Thyroid gland (tissue), 4 donors: ENCODE measurements at places on chromosomes 4 and X. TPM values are rescaled to one million over a fixed set of nuclear protein-coding genes. Genes with fewer than 3 reads are reported as not detected.

DNA sequence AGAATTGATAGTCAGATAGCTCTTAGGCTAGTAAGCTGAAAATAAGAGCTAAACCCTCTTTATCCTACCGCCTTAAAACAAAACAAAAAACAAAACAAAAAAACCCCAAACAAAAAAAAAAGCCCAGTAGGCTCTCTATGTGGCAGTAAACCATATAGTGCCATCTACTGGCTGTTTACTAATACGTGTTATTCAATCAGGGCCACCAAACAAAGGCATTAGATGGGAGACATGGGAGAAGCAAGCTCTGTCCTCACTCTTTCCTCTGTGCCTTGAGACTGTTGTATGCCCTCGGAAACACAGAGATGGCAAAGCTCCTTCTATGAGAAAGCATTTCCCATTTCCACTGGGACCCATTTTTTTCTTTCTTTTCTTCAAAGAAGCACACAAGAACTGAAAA, 148.8 kb upstream of the MID1 start:
- H3K36me3 ChIP-seq: no peaks in the 10 kb centered on the region
- DNase-seq: no peak
- no peak overlapping the region for H3K27ac ChIP-seq
- H3K27me3 ChIP-seq: no peaks in the 10 kb centered on the region
- H3K4me1 ChIP-seq: no peaks in the 10 kb centered on the region

DNA sequence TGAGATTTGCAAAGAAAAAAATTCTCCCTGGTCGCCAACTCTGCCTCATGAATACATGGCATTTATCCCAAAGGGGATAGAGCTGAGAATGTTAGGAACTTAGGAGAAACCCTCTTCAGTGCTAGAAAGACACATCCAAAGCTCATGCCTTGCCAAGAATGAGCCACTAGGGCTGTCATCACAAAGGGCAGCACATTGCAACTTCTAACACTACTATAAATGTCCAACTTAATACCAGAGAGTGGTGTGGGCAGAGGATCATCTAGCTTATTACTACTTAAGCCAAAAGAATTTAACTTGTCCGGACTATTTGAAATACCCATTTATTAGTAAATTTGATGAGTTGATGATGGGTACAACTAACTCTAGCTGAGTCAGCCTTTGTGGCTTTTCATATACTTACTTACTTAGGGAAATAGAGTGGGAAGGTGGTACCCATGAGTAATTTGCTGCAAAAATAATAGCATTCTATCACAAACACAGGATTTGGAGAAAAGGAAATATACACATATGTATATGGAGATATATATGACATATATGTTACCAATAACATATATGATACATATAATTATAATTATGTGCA, 66.3 kb upstream of the GAB1 start:
- no peak for DNase-seq
- H3K36me3 ChIP-seq: no peaks in the 10 kb centered on the region
- H3K4me3 ChIP-seq: no peak overlapping the region
- no peak overlapping the region for H3K27ac ChIP-seq
- no peaks in the 10 kb centered on the region for H3K27me3 ChIP-seq

DNA sequence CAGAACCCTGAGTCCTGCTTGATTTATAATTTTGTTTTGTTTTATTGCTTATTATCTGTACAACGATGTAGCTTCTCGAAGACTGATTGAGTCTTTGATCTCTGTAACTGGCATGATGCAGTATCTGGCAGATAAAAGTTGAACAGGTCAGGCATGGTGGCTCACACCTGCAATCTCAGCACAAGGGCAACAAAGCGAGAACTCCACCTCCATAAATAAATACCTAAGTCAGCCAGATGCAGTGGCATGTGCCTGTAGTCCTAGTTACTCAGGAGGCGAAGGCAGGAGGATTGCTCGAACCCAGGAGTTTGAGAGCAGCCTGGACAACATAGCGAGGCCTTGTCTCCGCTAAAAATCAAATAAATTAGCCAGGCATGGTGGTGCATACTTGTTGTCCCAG, 15.7 kb upstream of the WDR19 start:
- H3K36me3 ChIP-seq: no peaks in the 10 kb centered on the region
- no peaks in the 10 kb centered on the region for H3K4me1 ChIP-seq
- no peak overlapping the region for H3K4me3 ChIP-seq
- H3K27me3 ChIP-seq: no peaks in the 10 kb centered on the region
- H3K27ac ChIP-seq: no peak overlapping the region

GRCh38 chrX:115561605-115562479, 868 bp downstream of the PLS3 start:
- peak overlapping the region; percentile 92 for H3K27ac ChIP-seq
- peak overlapping the region; percentile 39 for H3K4me3 ChIP-seq
- DNase-seq: peak; percentile 73
- H3K36me3 ChIP-seq: no peaks in the 10 kb centered on the region
- H3K27me3 ChIP-seq: no peaks in the 10 kb centered on the region

DNA sequence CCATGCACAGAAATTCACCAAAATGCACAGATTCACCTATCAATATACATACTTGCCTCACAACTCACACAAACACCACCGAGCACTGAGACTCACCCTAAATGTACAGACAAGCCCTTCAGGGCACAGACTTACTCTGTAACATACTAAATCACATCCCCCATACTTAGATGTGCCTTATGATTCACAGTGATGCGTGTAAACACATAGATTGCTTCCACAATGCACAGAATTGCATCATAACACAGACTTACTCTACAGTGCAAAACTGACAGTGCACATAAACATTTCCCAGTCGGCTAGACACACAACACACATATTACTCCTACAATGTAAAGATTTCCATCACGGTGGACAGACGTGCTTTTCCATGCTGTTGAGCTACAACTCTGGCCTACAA, 6.2 kb downstream of the LINC00632 start:
- no peaks in the 10 kb centered on the region for H3K27me3 ChIP-seq

GRCh38 chr4:2831611-2832308, 11.9 kb upstream of the ADD1 start:
- peak; percentile 3 for DNase-seq
- H3K27ac ChIP-seq: no peak overlapping the region
- H3K36me3 ChIP-seq: peaks cover 11% of the 10 kb centered on the region
- no peak overlapping the region for H3K4me3 ChIP-seq
- no peaks in the 10 kb centered on the region for H3K27me3 ChIP-seq
- no peaks in the 10 kb centered on the region for H3K4me1 ChIP-seq

GRCh38 chr4:153603258-153603657, 80.8 kb upstream of the TLR2 start:
- H3K4me1 ChIP-seq: no peaks in the 10 kb centered on the region
- H3K4me3 ChIP-seq: no peak overlapping the region
- H3K36me3 ChIP-seq: peaks cover 26% of the 10 kb centered on the region
- H3K27ac ChIP-seq: no peak overlapping the region
- DNase-seq: no peak
- H3K27me3 ChIP-seq: no peaks in the 10 kb centered on the region

DNA sequence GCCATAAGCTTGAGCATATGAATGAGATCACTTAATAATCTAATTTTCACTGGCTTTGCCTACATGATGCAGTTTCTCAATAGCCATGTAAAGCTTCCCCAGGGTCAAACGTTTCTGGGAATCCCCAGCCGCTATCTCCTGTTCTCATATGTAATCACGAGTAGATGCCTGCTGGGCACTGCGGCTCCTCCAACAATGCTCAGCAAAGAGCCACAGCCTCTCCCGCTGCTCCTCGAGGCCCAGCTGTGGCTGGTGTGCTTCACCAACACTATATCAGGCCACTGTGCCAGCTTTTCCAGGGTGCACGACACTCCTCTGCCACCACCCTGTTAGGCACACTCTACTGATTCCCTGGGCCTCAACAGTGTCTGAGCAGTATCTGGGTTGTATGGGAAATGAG, 78.3 kb upstream of the RASGEF1B start:
- H3K36me3 ChIP-seq: no peaks in the 10 kb centered on the region
- H3K27me3 ChIP-seq: no peaks in the 10 kb centered on the region
- H3K4me1 ChIP-seq: peaks cover 7% of the 10 kb centered on the region
- no peak for DNase-seq
- H3K4me3 ChIP-seq: no peak overlapping the region

DNA sequence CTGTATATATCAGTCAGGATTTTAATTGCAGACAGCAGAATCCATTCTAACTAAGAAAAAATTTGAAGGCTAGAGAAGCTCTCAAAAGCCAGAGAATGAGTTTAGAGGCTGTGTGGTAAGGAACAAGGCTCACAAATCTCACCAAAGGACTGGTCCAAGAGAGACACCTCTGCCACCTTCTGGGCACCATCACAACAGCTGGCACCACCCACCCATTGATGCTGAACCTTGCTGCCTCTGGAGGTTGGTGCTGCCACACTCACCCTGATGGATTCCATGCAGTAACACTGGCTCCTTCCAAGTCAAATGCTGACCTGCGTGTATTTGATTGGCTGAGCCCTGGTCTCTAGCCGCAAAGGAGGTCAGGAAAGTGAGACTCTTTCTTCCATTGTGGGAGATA, 100.8 kb downstream of the BEND2 start:
- H3K4me3 ChIP-seq: no peak overlapping the region
- DNase-seq: peak; percentile 5
- no peaks in the 10 kb centered on the region for H3K4me1 ChIP-seq
- H3K27me3 ChIP-seq: no peaks in the 10 kb centered on the region
- H3K27ac ChIP-seq: no peak overlapping the region

DNA sequence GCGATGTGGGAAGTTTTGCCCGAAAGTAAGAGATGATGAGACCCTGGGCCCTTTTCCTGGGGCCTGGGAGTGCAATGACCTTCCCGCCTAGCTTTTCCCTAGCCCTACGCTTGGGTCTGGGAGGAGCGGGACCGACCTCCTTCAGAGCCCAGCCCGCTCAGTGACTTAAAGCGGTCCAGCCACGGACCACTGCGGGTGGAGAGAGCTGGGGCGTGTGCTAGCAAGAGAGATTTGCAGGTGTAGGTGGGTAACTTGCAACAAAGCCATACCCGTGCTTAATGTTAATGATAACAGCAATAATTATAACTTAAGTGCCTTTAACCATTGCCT, 503 bp upstream of the PDE5A start:
- no peaks in the 10 kb centered on the region for H3K4me1 ChIP-seq
- no peaks in the 10 kb centered on the region for H3K36me3 ChIP-seq
- H3K27me3 ChIP-seq: no peaks in the 10 kb centered on the region
- peak overlapping the region; percentile 85 for H3K4me3 ChIP-seq

GRCh38 chr4:150960818-150961217, 54.3 kb downstream of the LRBA start:
- H3K27ac ChIP-seq: no peak overlapping the region
- no peaks in the 10 kb centered on the region for H3K27me3 ChIP-seq
- DNase-seq: no peak
- peaks cover 8% of the 10 kb centered on the region for H3K4me1 ChIP-seq

DNA sequence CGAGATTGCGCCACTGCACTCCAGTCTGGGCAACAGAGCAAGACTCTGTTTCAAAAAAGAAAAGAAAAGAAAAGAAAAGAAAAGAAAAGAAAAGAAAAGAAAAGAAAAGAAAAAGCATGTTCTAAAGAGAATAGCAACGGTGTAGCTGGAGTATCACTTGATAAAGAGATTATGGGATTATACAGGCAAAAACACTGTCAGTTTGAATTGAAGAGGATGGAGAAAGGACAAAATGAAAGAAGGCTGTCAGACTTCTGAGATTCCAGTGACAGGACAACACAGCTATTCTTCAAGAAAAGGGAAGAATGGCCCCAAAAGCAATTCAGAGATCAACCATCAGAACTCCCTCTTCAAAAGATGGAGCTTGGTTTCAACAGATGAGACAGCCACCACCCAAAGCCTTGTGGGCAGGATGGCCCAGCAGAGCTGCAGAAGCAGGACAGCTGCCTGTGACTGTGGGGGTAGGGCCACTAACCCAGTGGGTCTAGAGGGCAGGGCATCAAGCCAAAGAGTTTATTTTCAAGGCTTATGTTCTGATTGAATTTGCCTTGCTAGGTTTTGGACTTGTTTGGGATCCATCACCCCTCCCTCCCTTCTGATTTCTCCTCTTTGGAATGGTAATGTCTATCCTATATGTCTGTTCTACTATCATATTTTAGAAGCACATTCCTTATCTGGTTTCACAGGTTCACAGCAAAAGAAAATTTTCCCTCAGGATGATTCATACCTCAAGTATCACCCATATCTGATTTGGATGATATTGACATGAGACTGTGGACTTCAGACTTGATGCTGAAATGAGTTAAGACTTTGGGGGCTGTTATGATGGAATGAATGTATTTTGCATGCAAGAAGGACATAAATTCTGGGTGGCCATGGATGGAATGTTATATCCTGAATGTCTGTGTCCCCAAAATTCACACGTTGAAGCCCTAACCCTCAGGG, 17.5 kb downstream of the RFC1 start:
- peaks cover 7% of the 10 kb centered on the region for H3K36me3 ChIP-seq
- peaks cover 5% of the 10 kb centered on the region for H3K4me1 ChIP-seq
- no peak overlapping the region for H3K4me3 ChIP-seq
- H3K27me3 ChIP-seq: no peaks in the 10 kb centered on the region
- no peak for DNase-seq

DNA sequence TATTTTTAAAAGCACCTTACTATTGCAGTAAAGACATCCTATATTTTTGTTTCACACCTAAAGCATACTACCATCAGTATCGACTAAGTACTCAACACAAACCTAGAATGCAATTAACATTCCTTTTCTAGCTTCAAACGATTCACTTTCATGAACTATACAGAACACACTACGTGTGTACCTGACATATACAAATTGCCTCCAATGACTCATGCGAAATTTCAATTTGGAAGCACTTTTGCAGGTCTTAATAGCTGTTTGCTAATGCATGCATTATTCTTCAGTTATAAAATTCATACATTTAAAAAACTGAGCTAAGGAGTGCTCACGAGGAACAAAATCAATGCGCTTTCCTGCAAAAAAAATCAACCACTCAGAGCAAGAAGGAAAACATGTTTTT, 19.7 kb upstream of the GPM6B start:
- H3K27me3 ChIP-seq: no peaks in the 10 kb centered on the region
- no peak overlapping the region for H3K27ac ChIP-seq
- no peak for DNase-seq
- no peaks in the 10 kb centered on the region for H3K36me3 ChIP-seq
- H3K4me3 ChIP-seq: no peak overlapping the region
- H3K4me1 ChIP-seq: no peaks in the 10 kb centered on the region

DNA sequence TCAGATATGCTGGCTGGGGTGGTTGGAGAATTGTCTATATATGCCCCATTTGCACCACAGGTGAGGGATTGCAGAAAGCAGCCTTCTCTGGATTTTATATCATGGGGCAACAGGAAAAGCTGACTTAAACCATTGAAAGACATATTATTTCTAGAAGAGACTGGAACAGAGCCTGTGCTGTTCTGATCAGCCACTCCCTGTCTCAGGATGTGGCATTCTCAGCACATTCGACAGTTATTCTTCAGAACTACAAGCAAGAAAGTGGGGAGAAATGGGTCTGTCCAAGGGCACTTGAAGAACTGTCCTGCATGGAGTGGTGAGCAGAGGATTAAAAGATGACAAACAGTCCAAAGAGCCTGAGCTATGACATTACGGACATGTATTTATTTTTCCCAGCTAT, 67.8 kb upstream of the EPHA5 start:
- no peaks in the 10 kb centered on the region for H3K4me1 ChIP-seq
- no peak overlapping the region for H3K27ac ChIP-seq
- no peaks in the 10 kb centered on the region for H3K27me3 ChIP-seq
- no peak overlapping the region for H3K4me3 ChIP-seq
- no peaks in the 10 kb centered on the region for H3K36me3 ChIP-seq
- no peak for DNase-seq

- DNase-seq: peak; percentile 44
- H3K4me1 ChIP-seq: no peaks in the 10 kb centered on the region
Observed at GRCh38 chr4:617644-618641, 7.4 kb upstream of the PDE6B start.

UBA1 gene
- 293 TPM for total RNA-seq

GRID2 gene
- not detected for total RNA-seq

NR3C2 gene
- 69.9 TPM for total RNA-seq

TEX13B gene
- not detected for total RNA-seq

LRP2BP gene
- total RNA-seq: 1.8 TPM
